ENCODE measurements at places on chromosomes 7 and 10.

- no peak for DNase-seq
Measured at GRCh38 chr10:30830315-30831230, 201.0 kb upstream of the LYZL2 start.

DNA sequence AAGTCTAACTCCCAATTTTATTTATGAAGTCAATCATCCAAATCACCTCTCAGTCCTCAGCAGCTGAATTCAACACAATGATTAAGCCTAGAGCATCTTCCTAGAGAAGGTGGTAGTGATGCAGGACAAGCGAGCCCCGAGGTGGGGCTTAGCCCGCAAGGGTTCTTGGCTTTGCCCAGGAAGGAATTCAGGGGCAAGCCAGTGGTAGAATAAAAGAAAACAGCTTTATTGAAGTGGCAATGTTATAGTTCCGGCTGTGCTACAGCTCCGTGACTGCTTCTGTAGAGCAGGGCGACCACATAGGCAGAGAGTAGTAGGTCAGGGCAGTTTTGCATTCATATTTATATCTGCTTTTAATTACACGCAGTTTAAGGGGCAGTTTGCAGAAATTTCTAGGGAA, 18.1 kb downstream of the IL2RA start:
- no peak for DNase-seq

DNA sequence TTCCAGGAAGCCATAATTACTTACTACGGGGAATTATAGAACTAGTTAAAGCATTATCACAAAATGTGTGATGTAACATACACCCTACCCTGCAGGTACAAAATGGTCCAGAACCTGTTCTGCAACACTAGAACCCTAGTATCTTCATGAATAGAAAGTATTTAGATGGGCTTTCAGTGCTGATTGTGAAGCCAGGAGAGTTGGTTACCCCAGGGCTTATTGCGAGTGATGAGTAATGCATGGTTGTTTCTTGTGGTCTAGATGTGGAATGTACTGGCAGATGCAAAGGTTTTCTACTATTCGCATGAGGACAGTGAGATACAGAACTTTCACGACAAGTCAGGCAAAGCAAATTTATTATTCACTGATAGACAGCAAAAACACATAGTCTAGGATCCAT, 33.6 kb upstream of the AGR3 start:
- no peak for DNase-seq

GRCh38 chr7:106057962-106058927, 53.9 kb downstream of the SYPL1 start:
- DNase-seq: peak; percentile 81

DNA sequence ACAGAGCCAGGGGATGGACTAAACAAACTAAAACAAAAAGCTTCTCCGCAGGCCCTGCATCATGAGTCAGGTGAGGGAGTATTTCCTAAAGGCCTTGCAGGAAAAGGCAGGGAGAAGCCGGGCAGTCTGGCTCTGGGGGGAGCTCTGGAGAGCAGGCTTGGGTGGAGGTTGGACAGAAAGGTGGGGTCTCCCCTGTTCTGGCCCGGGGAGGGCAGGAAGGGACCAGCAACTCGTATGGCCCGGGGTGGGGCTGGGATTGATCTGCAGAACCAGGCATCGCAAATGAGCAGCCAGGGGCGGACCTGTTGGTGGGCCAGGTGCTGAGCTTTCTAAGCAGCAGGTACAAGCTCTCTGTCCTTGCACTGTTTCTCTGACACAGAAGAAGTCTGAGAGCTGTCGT, 235.2 kb downstream of the TCERG1L start:
- DNase-seq: no peak

DNA sequence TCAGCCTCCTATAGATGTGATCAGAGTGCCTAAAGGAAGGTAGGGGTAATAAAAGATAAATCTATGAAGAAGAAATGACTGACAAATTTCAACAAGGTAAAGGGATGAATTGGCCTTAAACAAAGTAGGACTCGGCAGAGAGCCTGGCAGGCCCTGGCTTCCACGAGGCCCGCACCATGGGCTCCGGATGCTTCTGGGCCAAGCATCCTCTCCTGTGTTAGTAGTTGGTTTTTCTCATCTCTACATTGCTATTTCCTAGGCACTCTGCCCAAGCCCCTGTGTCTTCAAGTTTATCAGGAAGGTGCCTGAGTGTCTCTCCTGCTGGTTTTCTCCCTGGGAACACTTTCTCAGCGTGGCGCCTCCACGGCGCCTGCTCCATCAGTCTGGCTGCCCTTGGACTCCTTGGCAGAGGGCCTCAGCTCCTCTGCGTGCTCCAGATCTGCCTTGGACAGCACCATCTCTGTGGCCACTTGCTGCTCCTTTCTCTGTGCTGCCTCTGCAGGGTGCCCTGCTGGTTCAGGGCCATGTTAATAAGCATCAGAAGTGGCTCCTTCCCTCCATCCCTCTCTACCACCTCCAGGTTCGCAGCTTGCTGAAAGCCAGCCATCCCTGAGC, 413.3 kb upstream of the DPP6 start:
- no peak for DNase-seq

DNA sequence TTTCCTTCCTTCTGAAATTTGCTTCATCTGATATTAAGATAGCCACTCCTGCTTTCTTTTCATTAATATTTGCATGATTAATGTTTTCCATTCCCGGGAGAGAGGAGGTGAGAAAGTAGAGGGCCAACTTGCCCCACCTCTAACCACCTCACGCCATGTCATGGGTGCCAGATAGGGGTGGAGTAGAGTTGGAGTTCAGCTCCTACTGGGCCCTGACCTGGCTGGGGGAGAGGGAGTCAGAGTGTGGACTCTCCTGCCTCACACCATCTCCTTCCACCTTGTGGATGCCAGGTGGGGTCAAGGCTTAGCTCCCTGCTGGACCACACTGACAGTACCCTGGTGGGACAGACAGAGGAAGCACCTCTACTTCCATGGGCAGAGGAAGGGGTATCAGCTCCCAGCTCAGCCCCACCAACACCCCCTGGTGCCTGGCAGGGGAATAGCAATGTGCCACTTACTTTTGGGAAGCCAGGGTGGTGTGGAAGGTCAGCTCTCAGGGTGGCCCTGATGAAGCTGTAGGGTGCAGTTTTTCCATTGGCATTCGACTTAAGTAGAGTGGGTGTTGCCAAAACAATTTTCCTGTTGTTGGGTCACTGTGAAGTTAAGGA, 28.0 kb downstream of the CHST12 start:
- DNase-seq: no peak

DNA sequence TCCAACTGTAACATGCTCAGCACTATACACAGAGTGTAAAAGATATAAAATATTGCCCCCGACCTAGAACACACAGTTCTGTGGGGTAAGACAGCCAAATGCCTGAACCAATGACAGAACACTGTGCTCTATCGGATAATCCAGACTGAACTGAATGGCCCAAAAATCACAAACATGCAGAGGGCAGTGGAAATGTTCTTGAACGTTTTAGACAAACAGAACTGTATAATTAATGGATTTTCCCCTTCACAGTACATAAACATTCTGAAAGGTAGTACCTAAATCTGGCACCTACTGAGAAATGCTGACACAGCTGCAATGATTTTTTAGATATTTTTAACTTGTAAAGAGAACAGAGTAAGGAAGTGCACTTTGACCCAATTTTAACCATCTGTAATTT, 33.4 kb downstream of the PARD3 start:
- no peak for DNase-seq

- no peak for DNase-seq
Measured at GRCh38 chr7:16833373-16833772, 28.6 kb upstream of the AGR2 start.

DNA sequence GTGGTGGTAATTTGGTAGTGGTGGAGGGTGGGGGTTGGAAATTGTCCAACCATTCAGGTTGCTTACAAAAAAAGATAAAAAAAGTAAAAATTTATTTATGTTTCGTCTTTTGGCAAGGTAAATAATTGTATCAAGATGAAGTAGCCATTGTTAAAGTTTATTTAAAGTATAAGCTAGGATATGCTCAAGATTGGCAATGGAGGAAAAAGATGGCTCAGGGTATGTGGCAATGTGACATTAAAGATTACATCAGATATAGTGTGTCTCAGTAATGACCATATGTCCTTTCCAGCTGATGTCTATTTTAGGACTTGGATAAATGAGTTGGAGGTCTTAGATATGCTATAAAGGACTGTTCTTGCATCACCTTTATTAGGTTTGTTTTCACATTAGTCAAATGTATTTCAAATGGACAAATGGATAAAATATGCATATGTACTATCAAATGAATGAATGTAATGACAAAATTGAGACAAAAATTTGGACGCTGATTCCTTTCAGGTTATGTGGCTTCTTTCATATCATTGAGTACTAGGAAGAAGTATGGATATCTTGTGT, 60.9 kb downstream of the ST7 start:
- no peak for DNase-seq

DNA sequence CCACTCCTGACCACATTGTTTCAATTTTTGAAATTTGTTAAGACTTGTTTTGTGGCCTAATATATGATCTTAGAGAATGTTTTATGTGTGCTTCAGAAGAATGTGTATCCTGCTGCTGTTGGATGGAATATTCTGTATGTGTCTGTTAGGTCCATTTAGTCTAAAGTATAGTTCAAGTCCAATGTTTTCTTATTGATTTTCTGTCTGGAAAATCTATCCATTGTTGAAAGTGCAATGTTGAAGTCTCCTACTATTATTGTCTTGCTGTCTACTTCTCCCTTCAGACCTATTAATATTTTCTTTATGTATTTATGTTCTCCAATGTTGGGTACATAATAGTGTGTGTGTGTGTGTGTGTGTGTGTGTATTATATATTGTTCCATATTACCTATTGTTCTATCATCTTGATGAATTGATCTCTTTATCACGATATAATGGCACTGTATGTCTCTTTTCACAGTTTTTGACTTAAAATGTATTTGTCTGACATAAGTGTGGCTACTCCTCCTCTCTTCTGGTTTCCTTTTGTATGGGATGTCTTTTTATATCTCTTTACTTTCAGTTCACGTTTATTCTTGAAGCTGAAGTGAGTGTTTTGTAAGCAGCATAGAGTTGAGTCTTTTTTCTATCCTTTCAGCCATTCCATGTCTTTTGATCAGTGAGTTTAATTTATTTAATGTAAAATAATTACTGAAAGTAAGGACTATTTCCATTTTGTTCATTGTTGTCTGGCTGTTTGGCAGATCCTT, 61.3 kb downstream of the AKR1D1 start:
- no peak for DNase-seq

DNA sequence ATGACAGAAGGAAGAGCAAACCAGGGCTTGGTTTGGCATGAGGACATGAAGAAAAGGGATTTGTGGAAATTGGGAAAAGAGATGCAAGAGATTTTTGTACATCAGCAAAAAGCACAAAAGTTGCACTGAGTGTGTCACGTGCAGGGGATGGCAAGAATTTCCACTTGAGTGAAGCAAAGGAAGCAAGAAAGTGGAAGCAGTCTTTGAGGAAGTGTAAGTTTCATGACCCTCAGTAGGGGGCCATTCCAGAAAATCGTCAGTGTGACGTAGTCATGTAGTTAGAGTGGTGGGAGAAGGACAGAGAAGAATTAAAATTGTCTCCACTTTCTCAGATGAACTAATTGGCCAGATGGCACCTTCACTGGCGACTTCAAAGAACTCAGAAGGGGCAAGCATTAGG, 123.3 kb upstream of the FZD1 start:
- DNase-seq: no peak

GRCh38 chr10:33453081-33454025, 118.9 kb upstream of the NRP1 start:
- DNase-seq: no peak

DNA sequence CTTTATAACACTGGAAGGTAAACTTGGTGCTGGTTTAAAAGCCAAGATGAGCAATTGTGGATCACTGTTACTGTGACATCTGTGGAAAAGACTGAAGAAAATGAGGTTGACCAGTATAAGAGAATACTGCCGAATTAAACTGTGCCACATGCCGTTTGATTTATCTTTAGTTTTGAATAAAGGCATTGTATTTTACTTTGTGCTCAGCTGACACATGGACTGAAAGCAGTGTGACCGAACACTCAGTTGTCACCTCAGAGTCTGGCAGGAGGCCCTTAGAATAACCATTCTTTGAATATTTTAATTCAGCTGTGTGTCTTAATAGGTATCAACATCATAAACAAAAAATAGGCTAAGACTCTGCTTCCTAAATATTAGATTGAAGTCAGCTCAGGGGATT, 133.7 kb upstream of the GJD4 start:
- DNase-seq: no peak

DNA sequence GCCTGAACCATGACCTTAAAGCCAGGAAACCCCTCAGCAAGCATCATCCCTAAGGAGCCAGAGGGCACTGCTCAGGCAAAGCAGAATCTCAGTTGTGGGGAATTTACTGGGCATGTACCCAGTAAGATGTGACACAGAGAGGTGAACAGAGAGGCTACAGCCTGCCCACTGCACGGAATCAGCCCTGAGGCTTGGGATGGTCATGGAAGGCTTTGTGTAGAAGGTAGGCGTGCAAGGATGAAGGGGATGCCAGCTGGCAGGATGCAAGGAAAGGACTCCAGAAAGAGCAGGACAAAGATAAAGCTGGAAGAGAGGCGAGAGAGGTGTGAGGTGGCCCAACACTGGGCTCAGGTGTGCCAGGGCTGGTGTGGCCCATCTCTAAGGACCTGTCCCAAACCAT, 2.4 kb upstream of the AIFM2 start:
- DNase-seq: no peak

DNA sequence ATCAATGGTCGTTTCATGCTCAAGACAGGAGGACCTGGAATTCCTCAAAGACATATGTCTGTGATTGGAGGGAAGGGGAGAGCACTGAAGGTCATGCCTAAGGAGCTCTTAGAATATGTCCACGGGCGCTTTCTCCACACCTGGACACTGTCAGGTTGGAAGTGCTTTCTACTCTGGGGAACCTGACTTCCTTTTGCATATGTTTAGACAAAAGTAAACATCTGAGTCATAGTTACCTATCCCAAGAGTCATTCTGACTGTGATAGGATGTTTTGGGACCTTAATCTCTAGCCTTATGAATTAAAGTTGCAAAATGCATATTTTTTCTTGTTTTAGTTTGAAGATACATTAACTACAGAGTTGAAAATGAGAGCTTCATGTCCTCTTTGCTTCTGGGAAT, 251.7 kb downstream of the KLF6 start:
- DNase-seq: no peak

GRCh38 chr7:142697270-142697669, 52.0 kb upstream of the PRSS1 start:
- no peak for DNase-seq

GRCh38 chr7:138460649-138461607, 869 bp downstream of the TRIM24 start:
- peak; percentile 75 for DNase-seq

GRCh38 chr10:50936335-50936734, 50.9 kb upstream of the A1CF start:
- DNase-seq: no peak

DNA sequence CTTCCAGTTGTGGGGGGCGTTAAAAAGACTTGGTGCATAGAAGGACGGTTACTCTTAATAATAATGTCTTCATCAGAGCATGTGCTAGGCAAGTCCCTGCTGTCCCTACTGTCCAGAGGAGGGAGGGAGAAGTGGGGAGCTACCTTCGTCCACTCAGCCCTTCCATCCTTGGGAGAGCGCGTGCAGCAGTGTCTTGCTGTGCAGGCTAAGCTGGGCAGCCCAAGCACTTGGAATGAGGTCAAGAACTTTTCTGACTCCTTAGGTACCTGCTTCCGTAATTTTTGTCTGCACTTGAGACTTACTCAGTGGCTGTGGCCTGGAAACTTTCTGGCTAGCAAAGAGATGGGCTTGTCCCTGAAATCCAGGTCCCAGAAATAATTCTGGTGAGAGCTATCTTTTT, 265.9 kb upstream of the SORCS1 start:
- DNase-seq: no peak
